Amygdala (tissue), 56 donors: ENCODE measurements at places on chromosomes 3 and 15.

DNA sequence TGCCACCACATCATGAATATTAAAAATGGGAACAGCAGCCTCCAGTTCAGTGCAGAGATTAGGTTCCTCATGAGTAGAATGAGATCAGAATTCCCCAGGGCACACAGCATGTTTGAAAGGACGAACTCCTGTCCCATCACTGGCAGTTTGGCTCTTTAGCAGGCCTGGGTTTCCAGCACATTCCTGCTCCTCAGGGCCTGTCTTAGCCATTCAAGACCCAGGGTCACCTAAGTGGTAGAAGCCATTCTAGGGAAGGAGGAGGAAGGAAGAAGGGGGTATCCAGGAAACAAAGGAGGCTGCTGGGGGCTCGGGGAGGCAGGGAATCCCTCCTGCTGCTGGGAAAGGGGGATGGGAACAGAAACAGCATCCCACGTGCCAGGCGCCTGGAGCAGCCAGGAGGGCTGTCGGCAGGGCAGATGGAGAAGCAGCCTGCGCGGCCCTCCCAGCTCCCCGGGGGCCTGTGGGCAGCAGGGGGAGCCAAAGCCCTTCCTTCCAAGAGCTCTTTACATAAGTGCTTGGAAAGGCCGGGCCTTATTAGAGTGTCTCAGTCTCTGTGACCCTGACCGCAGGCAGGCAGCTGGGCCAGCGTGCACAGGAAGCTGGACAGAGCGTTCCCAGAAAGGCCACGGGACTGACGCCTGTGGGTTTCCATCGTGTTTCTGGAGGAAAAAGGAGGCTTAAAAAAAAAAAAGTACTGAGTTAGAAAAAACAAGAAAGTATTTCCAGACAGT is 24.7 kb downstream of the LOXL1 start:
- peak; percentile 77 for DNase-seq

DNA sequence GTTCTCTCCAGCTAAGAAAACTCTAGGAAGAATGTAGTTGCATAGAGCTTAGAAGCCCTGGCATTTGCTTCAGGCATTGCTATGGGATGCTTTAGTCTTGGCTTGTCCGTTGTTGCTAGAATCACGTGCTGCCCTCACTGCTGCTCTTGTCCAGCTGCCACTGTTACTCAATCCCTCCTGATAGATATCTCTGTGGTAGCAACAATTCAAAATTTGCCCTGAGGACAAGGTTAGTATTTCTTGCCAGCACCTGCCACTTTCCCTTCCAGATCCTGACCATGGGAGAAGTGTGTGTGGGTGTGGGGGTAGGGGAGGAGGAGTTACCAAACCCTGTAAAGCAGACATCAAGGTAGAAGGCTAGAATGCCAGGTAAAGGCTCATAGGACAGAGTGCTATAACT is 113.8 kb downstream of the PPM1L start:
- DNase-seq: no peak

DNA sequence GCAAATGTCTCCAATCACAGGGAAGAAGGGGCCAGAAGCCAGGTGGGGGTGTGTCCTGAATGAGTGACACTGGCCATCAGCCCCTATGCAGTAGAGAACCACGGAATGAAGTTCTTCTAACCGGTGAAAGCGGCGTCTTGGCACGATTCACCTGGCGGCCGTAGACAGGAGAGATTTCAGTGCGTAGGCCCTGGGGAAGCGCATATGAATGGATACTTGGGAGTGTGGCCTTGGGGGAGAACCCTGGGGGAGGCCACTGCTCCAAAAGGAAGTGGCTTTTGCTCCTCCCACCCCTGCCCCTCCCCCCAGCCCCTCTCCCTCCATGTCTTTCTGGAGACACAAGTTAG is 43.6 kb downstream of the RBPMS2 start:
- no peak for DNase-seq

DNA sequence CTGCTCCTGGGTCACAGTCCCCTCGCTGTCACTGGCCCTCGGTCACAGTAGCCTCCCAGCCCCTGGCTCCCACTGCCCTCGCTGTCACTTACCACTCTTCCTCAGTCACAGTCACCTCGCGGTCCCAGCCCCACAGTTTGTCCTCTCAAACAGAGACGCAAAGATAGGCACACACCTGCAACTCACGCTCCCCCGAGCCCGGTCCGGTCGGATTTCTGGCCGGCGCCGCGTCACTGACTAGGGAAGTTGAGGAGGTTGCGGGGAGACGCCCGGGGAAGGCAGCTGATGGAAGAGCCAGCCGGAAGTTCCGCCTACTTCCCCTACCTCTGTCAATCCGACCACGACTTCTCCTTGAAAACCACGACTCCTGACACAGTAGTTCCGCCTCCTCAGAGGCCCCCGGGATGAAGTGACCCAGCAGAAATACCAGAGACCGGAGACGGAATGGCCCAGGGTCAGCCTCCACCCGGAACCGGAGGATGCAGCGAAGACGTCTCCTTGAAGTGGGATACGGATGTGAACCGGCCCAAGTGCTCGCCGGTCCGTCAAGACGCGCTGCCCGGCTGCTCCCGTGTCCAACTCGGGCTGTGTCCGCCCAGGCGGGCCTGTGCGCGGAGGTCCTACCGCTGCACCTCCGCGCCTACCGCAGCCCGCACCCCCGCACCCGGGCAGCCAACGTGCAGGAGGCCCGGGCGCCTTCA is at the start of gene PCYT1A:
Gene PCYT1A, minus strand, starts transcription at position 287 of the 701 bp plus-strand sequence. CDS start 17,195 bp downstream, outside the sequence.
- DNase-seq: peak; percentile 84

DNA sequence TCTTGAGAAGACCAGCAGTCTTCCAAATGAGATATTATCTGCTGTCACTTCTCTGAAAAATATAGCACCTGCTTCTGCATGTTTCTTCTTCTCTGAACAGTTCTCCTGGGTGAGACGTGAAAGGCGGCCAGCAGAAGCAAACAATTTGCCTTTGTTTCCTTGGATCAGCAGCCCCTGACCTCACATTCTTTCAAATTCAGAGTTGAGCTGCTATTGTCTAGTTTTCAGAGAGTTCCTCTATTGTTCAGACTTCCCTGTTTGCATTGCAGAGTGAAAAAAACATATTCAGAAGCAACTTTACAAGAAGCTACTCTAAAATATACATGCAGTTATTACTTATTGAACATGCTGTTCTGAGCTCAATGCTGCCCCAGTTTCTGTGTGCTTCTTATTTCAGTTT is 653.6 kb downstream of the NAALADL2 start:
- peak; percentile 18 for DNase-seq
